ENCODE measurements at places on chromosomes 4 and X.

- DNase-seq, result no peak
Measured at GRCh38 chrX:122777766-122778165, 406.3 kb upstream of the GRIA3 start.

- DNase-seq, result no peak
Measured at GRCh38 chr4:146273204-146273901, 59.0 kb downstream of the REELD1 start.

- DNase-seq, result no peak
Measured at GRCh38 chr4:53956454-53956853, 108.0 kb downstream of the CHIC2 start.

GRCh38 chrX:131818297-131818936 is 204.7 kb upstream of the STK26 start:
- no peak for DNase-seq

DNA sequence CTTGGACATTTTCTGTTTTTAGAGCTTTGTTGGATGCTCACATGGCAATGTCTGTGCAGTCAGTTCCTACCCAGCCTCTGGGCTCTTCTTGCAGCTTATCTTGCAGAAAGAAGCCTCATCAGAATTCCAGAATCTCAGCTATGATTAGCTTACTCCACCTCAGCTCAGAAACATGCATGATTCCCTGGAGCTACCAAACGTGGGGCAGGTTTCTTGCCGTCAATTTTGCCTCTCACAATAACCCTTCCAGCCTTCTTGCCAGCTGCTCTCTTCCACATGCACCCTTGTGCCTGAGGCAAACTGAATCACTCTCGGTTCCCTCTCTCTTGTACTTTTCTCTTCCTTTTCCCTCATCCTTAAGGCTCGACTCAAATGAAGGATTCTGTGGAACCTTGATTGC is 141.4 kb downstream of the PTTG2 start:
- no peak for DNase-seq

Data from NCI-H2081 treated with DMSO at 0.1 percent for 48 hours (cell line).